ENCODE measurements at places on chromosomes 6 and 20.

- no peak for DNase-seq
Observed at GRCh38 chr20:12977328-12978125, 31.2 kb upstream of the SPTLC3 start.

DNA sequence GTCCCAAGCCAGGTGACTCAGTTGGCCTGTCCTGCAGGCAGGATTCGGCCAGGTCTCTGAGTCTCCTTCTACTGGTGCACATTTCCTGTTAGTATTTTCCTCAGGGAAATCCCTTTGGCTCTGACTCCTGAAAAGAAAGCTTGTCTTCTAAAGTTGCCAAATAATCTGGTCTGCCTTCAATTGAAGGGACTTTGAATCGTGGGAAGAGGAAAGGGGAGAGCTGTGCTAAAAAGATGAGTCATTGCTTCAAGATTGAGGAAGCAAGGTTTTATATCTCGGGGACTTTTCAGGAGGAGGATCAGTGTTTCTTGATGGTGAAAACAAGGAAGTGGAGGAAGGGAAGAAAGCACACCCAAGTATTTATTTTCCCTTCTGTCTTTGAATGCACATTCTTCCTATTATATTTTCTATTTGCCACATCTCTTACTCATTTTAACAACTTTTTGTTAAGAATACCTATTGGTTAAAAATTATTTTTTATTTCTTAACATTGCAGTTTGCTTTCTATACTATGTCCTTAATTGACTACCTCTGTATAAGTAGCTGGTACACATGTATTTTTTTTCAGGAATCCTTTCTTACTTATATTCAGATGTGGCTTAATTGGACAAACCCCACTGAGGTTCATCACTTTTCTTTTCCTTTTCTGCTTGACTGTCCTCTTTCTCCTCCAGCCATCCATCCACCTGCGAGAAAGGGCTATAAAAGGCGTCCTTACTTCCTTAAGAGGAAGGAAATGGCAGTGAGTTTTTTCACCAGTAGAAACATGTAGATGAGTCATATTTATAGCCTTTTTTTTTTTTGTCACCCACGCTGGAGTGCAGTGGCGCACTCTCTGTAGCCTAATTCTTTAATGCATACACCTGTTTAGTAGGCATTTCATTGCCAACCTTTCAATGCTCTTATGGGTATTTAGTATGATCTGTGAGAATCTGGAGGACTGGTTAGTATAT lies 15.0 kb upstream of the IFNGR1 start:
- DNase-seq = peak; percentile 43

DNA sequence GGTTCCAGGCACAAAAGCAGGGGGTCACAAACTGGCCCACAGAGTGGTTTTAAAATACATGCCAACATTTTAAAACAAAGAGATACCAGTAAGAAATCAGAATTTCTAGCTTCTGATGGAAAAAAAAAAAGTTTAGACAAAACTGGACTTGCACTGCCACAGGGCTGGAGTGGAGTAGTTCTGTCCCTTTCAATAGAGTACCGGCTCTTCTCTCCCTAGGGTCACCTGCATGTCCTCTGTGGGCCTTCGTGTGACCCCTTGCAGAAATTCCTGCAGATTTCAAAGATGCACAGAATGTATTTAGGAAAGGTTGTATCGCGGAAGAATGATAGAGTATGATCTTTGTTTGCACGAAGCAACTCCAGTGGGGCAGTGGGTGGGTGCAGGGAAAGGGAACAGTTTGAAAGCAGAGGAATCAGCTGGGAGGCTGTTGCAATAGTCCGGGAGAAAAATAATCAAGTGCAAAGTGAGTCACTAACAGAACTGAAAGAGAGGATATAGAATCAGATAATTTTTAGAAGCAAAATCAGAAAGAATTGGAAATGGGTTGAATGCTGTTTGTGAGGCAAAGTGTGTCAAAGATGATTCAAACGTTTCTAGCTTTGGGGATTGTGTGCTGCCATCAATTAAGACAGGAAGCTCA lies 97.3 kb upstream of the STXBP5 start:
- no peak for DNase-seq

- no peak for DNase-seq
Observed at GRCh38 chr6:32158052-32158451, 4.1 kb downstream of the PPT2 start.

DNA sequence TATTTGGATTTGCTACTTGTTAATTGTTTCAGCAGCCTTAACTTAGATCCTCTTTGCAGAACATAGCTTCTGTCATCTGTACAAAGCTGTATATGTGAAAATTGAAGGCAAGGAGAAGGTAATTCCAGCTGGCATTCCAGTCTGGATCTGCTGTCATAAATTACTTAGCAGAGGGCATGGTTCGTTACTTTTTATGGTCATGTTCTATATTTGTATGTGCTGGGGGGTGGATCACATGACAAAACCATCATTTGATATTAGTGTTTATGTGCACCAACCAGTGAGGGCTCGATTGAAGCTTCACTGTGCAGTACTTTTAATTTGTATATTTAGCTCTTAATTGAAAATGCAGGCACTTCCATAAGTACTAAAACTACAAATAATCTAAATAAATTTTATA lies 80.2 kb downstream of the CAP2 start:
- no peak for DNase-seq

DNA sequence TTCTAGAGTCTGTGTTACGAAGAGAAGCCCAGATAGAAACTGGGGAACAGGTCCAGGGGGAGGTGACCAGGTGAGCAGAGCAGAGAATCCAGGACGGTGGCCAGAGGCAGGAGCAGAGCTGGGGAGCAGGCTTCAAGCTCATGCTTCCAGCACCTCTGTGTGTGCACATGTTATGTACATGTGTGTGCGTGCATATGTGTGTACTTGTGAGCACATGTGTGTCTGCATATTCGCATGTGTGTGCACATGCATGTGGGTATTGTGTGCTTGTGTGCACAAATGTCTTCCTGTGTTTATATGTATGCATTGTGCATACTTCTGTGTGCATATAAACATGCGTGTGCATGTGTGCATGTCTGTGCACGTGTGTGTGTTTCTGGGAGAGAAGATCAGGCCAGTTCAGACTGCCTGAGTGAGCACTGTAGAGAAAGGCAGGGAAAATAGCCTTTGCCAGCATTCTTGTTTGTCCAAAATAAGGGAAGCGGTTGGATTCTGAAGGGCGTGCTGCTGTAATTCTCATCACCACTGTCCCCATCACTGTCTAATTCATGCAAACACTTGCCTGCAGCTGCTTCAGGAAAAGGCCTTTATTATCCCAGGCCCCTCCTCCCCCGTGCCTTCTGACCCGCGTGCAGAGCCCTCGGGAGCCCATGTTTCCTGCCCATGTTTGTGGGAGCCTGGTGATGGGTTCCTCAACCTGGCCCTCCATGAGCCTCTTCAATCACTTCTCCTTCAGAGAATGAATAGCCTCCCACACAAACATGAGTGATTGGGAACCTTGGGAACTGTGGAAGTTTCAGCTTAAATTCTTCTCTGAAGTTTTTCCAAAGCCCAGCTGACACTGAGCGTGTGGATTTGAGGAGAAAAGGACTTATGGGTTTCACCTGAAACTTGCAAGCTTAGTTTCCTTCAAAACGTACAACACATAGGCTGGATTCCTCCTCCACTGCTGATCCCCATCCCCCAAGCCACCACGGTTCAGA lies 161.7 kb upstream of the AFDN start:
- DNase-seq = peak; percentile 59

DNA sequence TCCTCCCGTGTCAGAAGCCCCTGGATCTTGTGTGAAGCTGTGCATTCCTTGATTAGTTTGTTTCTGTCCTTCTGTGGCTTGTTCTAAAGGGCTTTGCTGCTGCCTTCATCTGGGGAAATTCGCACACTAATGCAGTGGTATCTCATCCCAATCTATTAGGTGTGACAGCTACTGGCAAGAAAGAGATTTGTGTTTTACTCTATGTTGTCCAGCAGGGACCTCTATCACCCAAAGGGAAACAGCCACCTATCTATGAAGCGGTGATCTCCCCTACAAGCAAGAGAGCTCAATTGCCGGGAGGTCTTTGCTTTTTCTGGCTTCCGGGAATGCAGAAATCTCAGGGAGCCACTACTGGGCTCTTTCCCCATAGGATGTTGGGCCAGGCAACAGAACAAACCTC lies 151.8 kb downstream of the NRN1 start:
- no peak for DNase-seq

- no peak for DNase-seq
Observed at GRCh38 chr6:74717591-74717990, 488.3 kb downstream of the COL12A1 start.

GRCh38 chr20:21411725-21412124 lies 14.4 kb upstream of the NKX2-4 start:
- no peak for DNase-seq

- DNase-seq = no peak
Observed at GRCh38 chr6:11428371-11428770, 109.2 kb upstream of the TMEM170B start.

- no peak for DNase-seq
Observed at GRCh38 chr20:58053391-58054055, 174.9 kb downstream of the ANKRD60 start.

- DNase-seq = peak; percentile 19
Observed at GRCh38 chr6:52643158-52643557, 27.8 kb upstream of the TMEM14A start.

DNA sequence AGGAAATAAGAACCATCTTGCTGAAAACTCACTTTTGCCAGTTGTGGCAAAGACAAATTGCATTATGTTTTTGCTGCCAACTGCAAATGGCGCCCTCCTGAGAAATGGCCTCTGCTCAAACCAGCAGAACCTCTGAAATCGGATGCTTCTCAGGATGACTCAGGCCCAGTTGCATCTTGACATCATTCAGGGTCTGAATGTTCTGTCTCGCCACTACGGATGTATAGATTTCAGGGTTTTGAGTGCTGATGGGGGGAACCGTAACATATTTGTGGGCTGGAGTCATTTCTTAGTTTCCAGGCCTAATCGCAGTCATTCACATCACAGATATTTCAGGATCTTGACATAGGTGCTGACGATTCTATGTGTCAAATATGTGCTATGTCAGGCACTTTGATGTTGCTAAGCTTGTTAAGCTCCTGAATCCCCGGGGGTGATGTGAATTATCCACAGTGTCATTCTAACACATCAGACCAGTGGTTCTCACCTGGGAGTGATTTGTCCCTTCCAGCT lies 207.1 kb downstream of the NFATC2 start:
- DNase-seq = no peak

DNA sequence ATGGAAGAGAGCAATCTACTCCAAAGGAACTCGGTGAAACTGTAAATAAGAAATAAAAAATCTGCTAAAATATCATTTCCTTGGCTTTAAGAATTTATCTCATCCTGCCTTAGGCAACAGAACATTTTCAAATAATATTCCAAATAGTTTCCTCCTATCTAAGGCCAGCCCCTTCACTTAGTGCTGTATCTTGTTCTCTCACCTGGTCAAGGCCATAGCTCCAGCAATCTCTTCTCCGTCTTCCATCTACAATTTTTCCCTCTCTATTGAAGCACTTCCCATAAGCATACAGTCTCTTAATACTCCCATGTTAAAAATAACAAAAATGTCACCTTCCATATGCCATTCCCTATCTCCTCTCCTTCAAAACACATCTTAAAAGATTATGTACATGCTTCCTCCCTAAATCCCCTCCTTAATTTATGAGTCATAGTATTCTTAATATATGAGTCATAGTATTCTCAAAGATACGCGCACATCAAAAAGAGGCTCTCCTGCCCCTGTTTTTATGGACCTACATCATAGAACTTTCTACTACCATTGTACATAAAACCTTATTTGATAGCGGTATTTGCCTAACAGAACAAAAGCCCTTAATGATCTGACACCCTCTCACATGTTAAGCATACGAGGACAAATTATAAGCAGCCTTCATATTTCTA lies 146.9 kb downstream of the PDE10A start:
- DNase-seq = no peak

- DNase-seq = no peak
Observed at GRCh38 chr6:4420160-4420865, 284.9 kb upstream of the ECI2 start.

GRCh38 chr20:52004715-52005114 lies 186.9 kb downstream of the ZFP64 start:
- peak; percentile 48 for DNase-seq

DNA sequence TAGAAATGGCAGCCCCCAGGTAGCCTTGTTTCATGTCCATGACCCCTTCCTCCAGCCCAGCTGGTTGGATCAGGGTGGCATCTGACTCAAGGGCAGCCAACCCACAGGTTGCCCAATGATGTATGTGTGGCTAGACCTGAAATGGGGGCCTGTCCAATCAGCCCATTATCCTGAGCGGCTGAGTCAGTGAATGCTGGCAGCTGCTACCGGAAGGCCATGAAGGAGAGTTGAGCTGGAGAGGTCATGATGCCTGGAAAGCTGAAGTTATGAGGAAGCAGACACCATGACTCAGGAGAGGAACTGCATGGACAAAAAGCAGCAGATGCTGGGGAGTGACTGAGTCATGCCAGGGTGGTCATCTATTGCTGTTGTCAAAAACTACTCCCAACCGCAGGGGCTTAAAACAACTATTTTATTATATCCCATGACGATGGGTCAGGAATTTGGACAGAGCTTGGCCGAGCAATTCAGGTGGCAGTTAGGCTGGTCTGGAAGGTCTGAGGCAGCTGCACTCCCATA lies 67.3 kb downstream of the MDGA1 start:
- DNase-seq = no peak

- no peak for DNase-seq
Observed at GRCh38 chr6:165769401-165769800, 106.4 kb upstream of the PDE10A start.

DNA sequence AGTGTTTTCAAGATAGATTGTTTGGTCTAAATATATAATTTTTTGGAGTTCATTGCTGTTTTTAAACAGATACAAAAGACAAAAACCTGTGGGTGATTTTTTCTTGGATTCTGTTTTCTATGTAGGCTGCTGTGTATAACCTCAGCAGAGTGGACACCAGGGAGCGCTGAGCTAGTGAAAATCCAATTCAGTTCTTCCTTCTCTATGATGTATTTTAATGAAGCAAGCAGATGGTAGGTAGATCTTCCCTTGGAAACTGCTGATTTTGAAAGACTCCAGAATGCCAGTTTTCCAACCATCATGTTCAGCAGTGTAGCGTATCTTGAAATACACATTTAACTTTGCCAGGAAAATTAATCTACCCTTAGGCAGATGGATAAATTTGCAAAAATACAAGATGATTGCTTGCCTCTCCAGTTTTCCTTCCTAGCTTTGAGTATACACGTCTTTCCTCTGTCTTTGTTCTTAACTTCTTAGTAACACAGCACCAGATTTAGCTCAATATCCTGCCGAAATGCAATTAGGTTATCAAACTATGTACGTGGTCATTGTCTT lies 178.0 kb downstream of the PHF3 start:
- DNase-seq = no peak

GRCh38 chr20:62742979-62743776 lies 34.5 kb downstream of the NTSR1 start:
- no peak for DNase-seq

GRCh38 chr6:6569096-6569810 lies 19.3 kb upstream of the LY86 start:
- no peak for DNase-seq

- DNase-seq = no peak
Observed at GRCh38 chr6:28757429-28758045, 166.2 kb downstream of the TRIM27 start.

DNA sequence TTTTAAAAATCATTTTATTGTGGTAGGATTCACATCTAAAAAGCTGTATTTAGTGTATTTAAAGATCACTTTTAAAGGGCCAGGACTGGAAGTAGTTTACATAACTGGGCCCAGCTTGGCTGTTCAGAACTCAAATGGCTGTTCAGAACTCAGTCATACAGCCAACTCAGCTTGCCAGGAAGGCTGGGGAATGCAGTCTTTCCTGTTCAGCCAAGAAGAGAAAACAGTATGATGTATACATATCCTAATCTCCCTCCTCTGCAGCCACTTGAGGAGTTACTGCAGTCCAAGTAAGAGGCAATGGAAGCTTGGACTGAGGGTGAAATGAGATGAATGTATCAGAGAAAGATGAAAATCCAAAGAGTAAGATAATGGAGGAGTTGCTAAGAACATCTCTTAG lies 24.6 kb downstream of the DSTN start:
- DNase-seq = no peak
